ENCODE measurements at places on chromosomes 4 and X. TPM values are rescaled to one million over a fixed set of nuclear protein-coding genes. Genes with fewer than 3 reads are reported as not detected.

DNA sequence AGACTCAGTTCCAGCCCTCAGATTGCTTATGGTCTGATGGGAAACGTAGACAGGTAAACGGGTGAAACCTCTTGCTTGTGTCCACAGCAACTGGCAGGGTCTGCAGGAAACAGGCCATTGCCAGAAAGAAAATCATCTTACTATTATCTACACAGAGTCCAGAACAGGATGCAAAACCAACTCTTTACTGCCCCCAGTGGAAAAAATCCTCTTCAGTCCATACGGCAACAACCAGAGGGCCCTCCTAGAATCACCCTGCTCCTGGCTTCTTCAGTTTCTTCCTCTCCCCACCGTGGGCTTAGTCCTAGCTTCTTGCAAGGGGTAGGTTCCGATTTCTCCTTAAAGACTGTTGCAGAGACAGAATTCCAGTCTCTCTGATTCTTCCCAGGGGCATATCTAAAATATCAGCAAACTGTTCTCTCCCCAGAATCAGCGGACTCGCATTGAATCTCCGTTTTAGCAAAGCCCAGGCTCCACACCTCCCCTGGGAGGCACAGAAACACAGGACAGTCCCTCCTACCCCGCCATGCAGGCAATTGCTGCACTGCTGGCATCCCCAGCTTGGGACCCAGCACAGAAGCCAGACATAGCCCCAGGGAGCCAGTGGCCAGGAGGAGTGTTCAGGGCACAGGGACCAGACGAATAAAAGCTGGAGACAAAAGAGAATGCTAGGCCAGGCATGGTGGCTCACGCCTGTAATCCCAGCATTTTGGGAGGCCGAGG lies 41.0 kb upstream of the SH3RF1 start:
- H3K4me3 ChIP-seq: no peak overlapping the region
- DNase-seq: no peak
- H3K36me3 ChIP-seq: no peaks in the 10 kb centered on the region
- H3K4me1 ChIP-seq: no peaks in the 10 kb centered on the region

DNA sequence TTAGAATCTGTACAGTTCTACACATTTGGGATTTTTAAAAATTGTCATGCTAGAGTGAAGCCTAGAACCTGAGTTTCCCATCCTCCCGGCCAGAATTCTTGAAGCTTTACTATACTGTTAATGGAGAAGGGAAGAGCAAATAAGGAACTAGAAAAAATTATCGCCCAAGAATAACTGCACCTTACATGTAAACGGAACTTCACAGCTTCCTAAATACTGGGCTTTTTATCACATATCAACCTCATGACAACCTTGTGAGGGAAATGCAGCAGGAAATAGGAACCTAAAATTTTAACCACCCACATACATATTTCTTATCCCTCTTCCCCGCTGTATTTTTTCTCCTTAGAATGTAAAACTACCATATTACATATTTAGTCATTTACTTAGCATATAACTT lies 19.3 kb downstream of the ARHGEF9 start:
- H3K27me3 ChIP-seq: peaks cover 46% of the 10 kb centered on the region
- DNase-seq: no peak
- H3K4me1 ChIP-seq: no peaks in the 10 kb centered on the region
- no peak overlapping the region for H3K4me3 ChIP-seq
- no peak overlapping the region for H3K27ac ChIP-seq

GRCh38 chr4:136750897-136751296 lies 781.4 kb downstream of the PCDH18 start:
- no peak overlapping the region for H3K4me3 ChIP-seq
- no peak overlapping the region for H3K27ac ChIP-seq
- DNase-seq: no peak
- H3K36me3 ChIP-seq: no peaks in the 10 kb centered on the region
- no peaks in the 10 kb centered on the region for H3K27me3 ChIP-seq
- H3K4me1 ChIP-seq: no peaks in the 10 kb centered on the region

- H3K27ac ChIP-seq: peak overlapping the region; percentile 20
- no peak for DNase-seq
Observed at GRCh38 chr4:128957459-128957858, 135.9 kb downstream of the SCLT1 start.

DNA sequence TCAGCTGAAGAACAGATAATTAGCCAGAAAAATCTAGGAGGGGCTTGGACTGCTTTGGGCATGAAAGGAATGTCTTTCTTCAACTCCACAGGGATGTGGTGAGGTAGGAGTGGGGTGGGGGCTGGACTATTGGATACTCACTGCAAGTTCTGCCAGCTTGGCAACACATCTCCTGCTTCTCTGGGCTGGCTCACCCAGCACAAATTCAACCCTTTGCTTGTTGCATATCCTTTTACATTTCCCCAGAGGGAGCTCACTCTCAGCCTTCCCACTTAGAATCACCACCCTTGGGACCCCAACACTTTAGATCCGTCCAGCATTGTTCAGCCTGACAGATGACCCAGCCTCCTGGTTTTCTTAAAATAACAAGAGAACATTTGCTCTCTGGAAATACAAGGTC lies 120.6 kb downstream of the KDR start:
- H3K4me3 ChIP-seq: no peak overlapping the region
- DNase-seq: no peak
- H3K4me1 ChIP-seq: no peaks in the 10 kb centered on the region
- no peak overlapping the region for H3K27ac ChIP-seq
- H3K27me3 ChIP-seq: peaks cover 7% of the 10 kb centered on the region
- no peaks in the 10 kb centered on the region for H3K36me3 ChIP-seq

The CT55 gene
- total RNA-seq: not detected

- peaks cover 37% of the 10 kb centered on the region for H3K4me1 ChIP-seq
- H3K4me3 ChIP-seq: no peak overlapping the region
- no peaks in the 10 kb centered on the region for H3K27me3 ChIP-seq
- no peak overlapping the region for H3K27ac ChIP-seq
- no peak for DNase-seq
- H3K36me3 ChIP-seq: no peaks in the 10 kb centered on the region
Observed at GRCh38 chr4:169416461-169416860, 145.7 kb upstream of the SH3RF1 start.

GRCh38 chr4:2127609-2128332 lies 68.6 kb downstream of the NAT8L start:
- H3K4me1 ChIP-seq: no peaks in the 10 kb centered on the region
- peaks cover 7% of the 10 kb centered on the region for H3K36me3 ChIP-seq
- no peaks in the 10 kb centered on the region for H3K27me3 ChIP-seq
- H3K4me3 ChIP-seq: no peak overlapping the region

DNA sequence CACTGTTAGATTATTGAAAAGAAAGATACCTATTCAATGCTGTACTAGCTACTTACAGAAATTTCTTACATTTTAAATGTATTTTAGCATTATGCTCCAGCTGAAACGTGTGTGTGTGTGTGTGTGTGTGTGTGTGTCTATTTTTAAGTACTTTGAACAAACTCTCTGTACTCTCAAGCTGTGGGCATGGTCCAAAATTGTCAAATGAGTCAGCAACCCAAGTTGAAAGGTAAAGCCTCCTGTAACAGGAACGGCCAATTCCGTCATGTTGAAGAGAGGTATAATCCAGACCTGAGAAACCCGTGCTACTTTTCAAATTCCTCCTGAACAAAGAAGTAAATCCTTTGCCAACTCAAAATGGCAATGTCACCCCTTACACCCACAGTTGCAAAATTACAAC lies 20.5 kb downstream of the MAOB start:
- no peaks in the 10 kb centered on the region for H3K36me3 ChIP-seq
- peaks cover 23% of the 10 kb centered on the region for H3K27me3 ChIP-seq
- no peak for DNase-seq
- no peaks in the 10 kb centered on the region for H3K4me1 ChIP-seq
- H3K27ac ChIP-seq: no peak overlapping the region

DNA sequence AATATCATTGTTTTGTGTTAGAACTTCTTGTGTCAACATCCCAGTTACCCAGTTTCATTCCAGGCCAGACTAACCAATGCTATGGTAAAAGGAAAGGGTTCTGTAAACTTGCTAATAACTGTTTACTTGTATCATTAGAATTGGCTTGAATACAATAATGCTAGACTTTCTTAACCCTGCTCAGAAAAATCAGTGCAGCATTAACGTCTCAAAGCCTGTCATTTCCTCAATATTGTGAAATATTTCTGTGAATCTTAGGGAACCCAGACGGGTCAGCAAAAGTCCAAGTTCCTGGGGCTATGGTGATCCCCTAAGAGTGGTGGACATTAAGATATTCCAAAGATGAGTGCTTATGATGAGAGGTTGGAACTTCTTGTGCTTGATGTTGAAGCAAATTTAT lies 541.2 kb upstream of the MAGEB18 start:
- H3K4me3 ChIP-seq: no peak overlapping the region
- no peak for DNase-seq
- H3K27me3 ChIP-seq: no peaks in the 10 kb centered on the region
- H3K4me1 ChIP-seq: no peaks in the 10 kb centered on the region
- H3K27ac ChIP-seq: no peak overlapping the region

DNA sequence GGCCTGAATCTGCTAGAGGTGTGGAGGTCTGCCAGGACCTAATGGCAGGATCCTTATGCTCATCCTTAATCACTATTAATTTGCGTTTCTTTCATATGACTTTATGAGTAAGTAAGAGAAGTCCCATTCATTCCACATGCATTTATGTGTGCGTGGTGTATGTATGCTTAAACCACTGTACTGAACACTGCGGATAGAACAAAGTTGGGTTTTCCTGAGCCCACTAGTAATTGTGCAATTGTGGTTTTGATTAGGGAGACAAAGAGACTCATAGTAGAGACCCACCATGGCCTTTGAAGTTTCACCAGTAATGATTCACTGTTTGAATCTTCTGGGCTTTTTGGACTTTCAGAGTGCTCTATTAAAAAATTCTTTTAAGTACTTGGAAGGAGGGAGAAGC lies 498.5 kb upstream of the DIPK2B start:
- no peak overlapping the region for H3K27ac ChIP-seq
- no peak overlapping the region for H3K4me3 ChIP-seq
- DNase-seq: no peak
- H3K4me1 ChIP-seq: peaks cover 20% of the 10 kb centered on the region

- H3K4me1 ChIP-seq: peaks cover 11% of the 10 kb centered on the region
- DNase-seq: peak; percentile 33
- H3K27me3 ChIP-seq: peaks cover 6% of the 10 kb centered on the region
- H3K36me3 ChIP-seq: no peaks in the 10 kb centered on the region
- H3K4me3 ChIP-seq: no peak overlapping the region
Observed at GRCh38 chr4:82268050-82268825, 105.6 kb downstream of the HNRNPD start.

GRCh38 chr4:54897590-54897989 lies 227.8 kb downstream of the KDR start:
- no peak overlapping the region for H3K27ac ChIP-seq
- H3K4me1 ChIP-seq: no peaks in the 10 kb centered on the region
- H3K27me3 ChIP-seq: no peaks in the 10 kb centered on the region
- H3K36me3 ChIP-seq: no peaks in the 10 kb centered on the region

The PNMA6F gene
- total RNA-seq: not detected

DNA sequence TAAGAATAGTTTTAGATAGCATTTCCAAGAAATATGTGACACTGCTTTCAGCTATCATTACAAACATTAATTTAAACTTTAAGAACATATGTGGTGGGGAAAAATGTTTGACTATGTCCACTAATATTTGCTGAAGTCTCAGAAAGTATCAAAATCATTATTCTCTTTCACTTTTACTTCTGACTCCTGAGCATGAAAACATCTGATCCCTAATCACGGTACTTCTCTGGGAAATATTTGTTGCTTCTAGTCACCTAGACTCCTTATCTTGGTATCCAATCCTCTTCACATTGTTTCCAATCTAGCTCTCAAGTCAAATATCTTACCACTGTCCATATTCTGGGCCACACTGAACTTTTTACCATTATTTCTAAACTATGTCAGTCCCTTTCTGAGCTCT lies 10.8 kb downstream of the NUDT6 start:
- H3K4me3 ChIP-seq: no peak overlapping the region
- no peak overlapping the region for H3K27ac ChIP-seq
- H3K36me3 ChIP-seq: peaks cover 2% of the 10 kb centered on the region
- H3K27me3 ChIP-seq: no peaks in the 10 kb centered on the region

DNA sequence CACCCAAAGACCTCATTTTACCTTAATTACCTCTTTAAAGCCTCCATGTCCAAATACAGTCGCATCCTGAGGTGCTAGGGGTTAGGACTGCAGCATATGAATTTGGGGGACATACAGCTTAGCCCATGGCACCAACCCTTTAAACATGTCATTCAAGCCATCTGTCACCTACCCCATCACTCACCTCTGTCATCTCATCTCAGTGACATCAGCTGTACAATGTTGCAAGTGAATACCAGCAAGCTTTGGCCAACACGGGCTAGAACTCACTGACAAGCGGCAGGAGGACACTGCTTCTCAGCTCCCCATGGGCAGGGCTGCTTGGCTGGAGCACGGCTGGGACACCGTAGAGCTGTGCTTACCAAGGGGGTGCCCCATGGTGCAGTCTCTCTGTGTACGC lies 107.5 kb downstream of the STK32B start:
- peaks cover 10% of the 10 kb centered on the region for H3K27me3 ChIP-seq
- no peak overlapping the region for H3K27ac ChIP-seq
- H3K36me3 ChIP-seq: no peaks in the 10 kb centered on the region

DNA sequence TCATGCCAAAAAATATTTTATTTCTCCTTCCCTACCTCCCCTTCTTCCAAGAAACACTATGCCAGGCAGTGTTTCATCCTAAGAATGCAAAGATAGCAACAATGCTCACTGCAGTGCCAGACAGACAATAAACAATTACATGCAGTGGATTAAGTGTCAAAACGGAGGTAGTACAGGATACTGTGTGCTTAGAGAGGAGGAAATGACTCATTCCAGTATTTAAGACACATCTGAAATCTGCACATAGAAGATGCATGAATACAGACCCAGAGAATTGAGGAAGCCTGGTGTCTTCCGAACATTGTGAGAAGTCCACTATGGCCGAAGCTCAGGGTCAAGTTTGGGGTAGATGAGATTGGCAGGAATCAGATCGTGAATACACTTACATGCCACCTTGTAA lies 326.4 kb downstream of the PPP3CA start:
- peaks cover 59% of the 10 kb centered on the region for H3K4me1 ChIP-seq
- DNase-seq: no peak
- no peaks in the 10 kb centered on the region for H3K27me3 ChIP-seq
- H3K27ac ChIP-seq: peak overlapping the region; percentile 31

DNA sequence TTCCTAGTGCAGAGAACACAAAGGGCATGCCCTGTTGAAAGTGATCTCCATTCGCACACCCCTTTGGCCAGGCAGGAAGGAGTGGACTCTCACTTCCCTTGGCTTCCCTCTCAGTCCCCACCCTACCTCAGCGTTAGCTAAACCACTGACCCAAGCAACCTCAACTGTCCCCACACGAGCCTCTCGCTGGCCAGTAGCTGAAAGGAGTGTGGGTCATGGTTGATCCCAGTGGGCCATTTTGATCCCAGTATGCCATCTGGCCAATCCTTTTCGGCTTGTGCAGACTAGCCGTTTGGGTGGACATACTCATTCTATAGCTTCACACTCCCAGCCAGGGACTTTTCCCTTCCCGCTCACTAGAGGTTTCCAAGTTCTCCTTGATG lies 24.4 kb upstream of the BCORL1 start:
- H3K27me3 ChIP-seq: peaks cover 7% of the 10 kb centered on the region
- peak overlapping the region; percentile 63 for H3K4me3 ChIP-seq
- H3K27ac ChIP-seq: no peak overlapping the region
- H3K4me1 ChIP-seq: peaks cover 10% of the 10 kb centered on the region

- H3K4me1 ChIP-seq: no peaks in the 10 kb centered on the region
- H3K36me3 ChIP-seq: no peaks in the 10 kb centered on the region
- no peak for DNase-seq
- H3K27me3 ChIP-seq: no peaks in the 10 kb centered on the region
- no peak overlapping the region for H3K4me3 ChIP-seq
Observed at GRCh38 chrX:123274796-123275195, 90.7 kb downstream of the GRIA3 start.

Data from activated T-cell treated with anti-CD3 and anti-CD28 coated beads, Interleukin-2, amount 50 U/mL, for 72 hours (primary cell).